ENCODE measurements at places on chromosomes 16 and 17.
A peak's percentile ranks its signal among the peaks of the same experiment; 100 is the strongest.

DNA sequence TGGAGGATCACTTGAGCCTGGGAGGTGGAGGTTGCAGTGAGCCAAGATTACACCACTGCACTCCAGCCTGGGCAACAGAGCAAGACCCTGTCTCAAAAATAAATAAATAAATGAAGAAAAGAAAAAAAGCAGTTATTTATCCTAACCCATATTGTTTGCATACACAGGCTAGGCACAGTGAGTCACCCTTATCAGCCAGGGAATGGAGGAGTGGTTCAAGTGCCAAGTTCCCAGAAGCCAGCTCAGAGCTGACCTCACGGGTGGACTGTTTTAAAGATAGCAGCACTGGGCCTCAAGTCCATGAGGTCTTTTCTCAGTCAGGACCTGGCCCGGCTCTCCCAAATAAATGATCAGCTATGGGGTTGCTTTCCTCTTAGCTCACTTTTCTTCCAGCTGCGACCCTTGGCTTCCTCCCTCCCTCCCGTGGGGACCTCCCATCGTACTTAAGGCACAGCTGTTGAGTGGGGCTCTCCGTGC lies 22.6 kb upstream of the MGAT5B start:
- no peak for DNase-seq

GRCh38 chr17:63819585-63820537 lies 7.4 kb upstream of the PSMC5 start:
- no peak for DNase-seq

- DNase-seq = no peak
Observed at GRCh38 chr17:80558046-80558445, 13.4 kb downstream of the RPTOR start.

GRCh38 chr17:80164185-80164584 lies 5.6 kb upstream of the CARD14 start:
- no peak for DNase-seq

GRCh38 chr17:28612936-28613872 lies 781 bp downstream of the RSKR start:
- DNase-seq = no peak

DNA sequence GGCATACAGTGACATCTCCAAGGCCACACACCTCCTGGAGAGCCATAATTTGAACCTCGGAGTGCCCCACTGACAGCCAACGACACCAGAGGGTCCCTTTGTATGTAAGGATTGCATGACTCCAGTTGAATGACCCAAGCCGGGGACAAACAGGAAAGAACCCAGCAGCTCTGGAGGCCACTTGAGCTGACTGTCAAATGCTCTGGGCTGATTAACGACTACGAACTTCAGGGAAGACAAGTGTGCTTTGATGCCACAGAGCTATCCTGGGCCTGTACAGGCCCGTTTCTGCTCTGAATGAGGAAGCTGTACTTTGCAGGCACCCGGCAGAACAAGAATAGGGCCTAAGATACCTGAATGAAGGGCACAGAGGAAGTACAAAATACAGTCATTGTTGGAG lies 404.6 kb downstream of the SLC39A11 start:
- no peak for DNase-seq

GRCh38 chr16:85449885-85450245 lies 163.3 kb upstream of the GSE1 start:
- DNase-seq = no peak

GRCh38 chr17:14325618-14326167 lies 24.8 kb downstream of the HS3ST3B1 start:
- DNase-seq = no peak

DNA sequence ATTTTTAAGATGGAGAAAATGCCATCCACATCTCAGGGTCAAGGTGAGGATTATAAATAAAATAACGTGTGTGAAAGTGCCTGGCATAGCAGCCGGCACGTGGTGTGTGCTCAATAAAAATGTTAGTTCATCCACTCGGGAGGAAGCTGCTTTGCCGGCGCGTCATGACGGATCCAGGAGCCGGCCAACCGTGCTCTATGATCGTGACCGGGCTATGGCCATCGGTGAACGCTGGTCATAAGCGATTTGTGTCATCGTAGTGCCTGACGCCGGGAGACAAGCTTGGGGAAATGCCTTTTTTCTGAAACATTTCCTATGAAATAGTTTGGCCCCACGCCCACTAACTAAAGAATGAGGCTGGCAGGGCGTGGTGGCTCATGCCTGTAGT lies 74.0 kb downstream of the CMC2 start:
- DNase-seq = no peak

DNA sequence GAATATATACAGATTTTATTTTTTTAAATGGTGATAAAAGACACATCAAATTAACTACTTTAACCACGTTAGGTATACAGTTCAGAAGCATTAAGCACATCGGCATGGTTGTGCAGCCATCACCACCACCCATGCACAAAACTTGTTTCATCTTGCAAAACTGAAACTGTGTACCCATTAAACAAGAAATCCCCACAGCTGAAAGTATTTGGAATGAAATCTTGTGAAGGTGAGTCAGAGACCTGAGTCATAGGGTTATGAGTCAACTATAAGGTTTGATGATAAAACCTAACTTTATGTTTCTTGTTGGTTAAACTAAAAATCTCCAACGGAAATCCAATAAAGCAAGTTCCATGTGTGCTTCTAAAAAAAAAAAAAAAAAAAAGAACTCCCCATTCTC lies 561.6 kb upstream of the PSMD7 start:
- DNase-seq = no peak

GRCh38 chr16:592518-593306 lies 2.8 kb downstream of the RAB40C start:
- no peak for DNase-seq

GRCh38 chr16:68040506-68041288 lies 17.6 kb downstream of the DUS2 start:
- peak; percentile 94 for DNase-seq

DNA sequence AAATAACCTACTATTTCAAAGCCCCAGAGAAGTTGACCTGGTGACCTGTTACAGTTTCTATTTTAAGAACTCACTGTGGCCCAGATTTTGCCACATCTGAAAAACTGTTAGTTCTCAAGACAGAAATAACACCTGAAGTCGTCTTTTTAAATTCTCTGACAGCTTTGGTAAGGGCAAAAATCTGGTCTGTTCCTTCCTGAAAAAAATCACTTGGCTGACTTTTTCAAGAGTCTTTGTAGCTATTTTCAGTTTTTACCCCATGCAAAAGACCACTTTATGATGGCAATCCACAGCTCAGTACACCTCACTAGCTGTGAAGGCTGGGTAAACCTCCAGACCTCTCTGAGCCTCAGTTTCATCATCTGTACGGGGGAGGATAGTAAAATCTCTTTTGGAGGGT lies 60.7 kb upstream of the SREBF1 start:
- DNase-seq = no peak

DNA sequence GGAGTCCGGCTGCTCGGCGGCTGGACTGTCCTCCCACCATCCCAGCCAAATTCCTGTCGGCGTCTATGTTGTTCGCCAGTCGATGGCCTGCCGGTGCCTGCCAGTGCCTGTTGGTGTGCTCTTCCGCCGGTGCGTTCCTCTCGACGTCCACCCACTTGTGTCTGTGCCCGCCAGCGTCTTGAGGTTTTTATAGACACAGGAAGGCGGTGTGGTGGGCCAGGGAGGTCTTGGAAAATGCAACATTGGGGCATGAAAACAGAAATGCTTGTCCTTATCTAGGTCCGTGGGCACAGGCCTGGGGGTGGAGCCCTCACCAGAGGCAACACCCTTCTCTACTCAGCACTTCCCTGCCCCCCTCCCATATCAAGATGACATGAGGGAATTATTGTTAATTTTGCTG lies 167.8 kb downstream of the IRF8 start:
- no peak for DNase-seq

Data from stimulated activated CD4-positive, alpha-beta T cell treated with anti-CD3 and anti-CD28 coated beads, Interleukin-2, amount 100 ng/mL, for 48 hours (primary cell).